ENCODE measurements at places on chromosomes 1 and 21.

GRCh38 chr21:31752352-31752751, 20.4 kb upstream of the SCAF4 start:
- no peak for DNase-seq

DNA sequence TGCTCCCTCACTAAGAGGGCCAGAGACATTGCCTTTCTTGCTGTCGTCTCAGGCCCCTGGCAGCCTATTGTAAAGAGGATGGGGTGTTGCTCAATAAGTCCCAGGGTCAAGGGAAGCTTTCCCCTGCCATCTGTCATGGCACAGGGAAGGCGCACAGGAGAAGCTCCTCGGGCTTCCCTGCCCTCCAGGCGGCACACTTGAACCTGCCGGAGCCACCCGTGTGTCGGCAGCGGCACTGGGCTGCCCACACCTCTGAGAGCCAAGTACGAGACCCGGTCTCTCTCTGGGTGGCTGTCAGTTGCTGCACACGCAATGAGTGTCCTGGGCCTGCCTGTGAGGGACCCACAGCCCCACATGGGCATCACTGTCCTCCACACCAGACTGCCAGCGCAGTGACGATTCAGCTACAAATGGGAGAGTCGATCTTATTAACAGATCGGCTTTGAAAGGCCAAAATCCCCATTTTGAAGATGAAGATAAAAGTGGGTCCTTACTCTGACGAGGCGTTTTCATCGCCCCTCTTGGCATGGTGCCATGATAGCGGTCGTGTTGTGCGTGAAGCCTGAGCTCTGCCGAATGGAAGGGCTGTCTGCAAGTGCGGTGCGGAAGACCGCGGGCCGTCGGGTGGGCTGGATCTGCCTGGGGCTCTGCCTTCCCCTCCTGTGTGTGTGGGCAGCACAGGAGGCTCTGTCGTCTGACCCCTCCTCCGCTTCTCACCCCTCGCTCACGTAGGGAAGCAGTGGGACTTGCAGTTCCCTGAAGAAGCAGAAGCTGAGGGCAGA, 29.2 kb upstream of the PDXK start:
- DNase-seq, result no peak

GRCh38 chr1:7485086-7485780, 285.9 kb upstream of the VAMP3 start:
- DNase-seq, result no peak

DNA sequence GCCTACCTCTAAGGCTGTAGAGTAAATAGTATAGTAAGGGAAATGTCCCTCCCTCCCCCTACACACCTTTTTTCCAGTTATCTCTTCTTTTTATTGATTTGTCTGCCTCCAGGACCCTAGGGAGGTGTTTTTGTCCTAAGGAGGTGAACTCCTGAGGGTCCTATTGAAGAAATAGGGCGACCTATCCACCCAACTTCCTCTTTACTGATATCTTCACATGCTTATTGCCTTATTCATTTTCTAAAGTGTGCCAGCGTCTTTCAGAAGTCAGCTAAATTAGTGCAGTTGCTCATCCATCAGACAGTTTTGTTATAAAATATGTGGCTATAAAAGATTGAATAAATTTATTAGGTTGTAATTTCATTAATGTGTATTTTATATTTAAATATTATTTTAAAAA, 5.9 kb downstream of the BACH1 start:
- no peak for DNase-seq

GRCh38 chr1:116076831-116077230, 34.4 kb upstream of the MAB21L3 start:
- DNase-seq, result no peak

DNA sequence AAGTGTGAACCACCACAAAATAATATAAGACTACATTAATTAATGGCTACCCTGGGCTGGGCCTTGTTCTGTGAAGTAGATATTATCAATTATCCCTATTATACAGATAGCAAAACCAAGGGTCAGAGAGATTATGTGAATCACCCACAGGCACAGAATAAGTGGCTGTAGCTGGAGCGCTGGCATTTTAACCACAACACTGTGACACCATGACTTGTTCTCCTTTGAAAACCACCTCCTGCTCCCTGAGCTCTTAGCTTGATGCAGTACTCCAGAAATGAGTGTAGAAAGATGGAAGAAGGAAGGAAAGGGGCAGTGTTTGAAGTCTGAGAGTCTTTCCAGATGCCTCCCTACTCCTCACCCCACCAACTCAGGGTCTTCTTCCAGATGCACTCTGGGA, 29.5 kb upstream of the JUN start:
- DNase-seq, result no peak

DNA sequence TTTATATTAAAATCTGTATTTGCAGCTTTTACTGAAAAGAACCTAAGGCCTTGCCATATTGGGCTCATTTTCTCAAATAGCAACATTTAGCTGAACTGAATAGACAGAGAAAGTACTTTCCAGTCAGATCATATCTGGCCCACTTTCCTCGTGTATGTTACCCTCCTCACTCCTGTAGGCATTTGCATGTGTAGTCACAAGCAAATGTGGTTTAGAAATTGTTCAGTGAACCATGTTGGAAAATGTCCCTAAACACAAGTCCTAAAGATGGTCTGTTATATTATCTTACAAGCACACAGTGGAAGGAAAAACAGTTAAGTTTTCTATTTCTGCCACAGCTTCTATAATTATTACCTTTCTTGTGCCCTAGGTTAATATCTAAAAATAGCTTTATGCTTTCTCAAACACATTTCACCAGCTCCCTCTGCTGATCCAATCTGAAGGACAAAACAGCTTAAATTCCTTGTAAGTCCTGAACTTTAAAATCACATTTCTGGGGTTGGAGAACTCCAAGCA, 606 bp upstream of the FMO4 start:
- DNase-seq, result no peak

DNA sequence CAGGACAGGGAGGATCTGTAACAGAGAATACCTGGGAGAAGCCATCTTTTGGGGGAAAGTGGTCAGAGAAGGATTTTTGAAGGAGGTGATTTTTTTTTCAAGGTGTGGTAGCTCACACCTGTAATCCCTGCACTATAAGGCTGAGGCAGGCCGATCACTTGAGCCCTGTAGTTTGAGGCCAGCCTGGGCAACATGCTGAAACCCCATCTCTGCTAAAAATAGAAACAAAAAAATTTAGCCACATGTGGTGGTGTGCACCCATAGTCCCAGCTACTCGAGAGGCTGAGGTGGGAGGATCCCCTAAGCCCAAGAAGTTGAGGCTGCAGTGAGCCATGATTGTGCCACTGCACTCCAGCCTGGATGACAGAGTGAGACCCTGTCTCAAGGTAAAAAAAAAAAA, 67.4 kb upstream of the ARTN start:
- DNase-seq, result no peak

DNA sequence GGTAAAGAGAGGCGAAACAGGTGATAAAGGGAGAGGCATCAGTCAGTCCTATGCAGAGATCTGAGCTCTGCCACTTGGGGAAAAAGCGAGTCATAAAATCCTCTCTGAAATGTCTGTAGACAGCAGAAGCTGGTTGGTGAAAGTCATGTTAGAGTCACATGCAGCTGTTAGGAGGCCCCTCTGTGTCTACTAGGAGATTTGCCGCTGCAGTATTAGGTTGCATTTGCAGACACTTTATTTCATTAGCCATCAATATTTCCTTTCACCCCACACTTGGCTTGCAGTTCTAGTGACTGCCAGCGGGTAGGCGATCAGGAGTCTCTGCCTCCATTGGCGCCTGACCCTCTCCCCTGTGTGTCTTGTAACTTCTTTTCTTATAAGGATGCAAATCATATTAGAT, 16.2 kb downstream of the ATP1A4 start:
- DNase-seq, result no peak

DNA sequence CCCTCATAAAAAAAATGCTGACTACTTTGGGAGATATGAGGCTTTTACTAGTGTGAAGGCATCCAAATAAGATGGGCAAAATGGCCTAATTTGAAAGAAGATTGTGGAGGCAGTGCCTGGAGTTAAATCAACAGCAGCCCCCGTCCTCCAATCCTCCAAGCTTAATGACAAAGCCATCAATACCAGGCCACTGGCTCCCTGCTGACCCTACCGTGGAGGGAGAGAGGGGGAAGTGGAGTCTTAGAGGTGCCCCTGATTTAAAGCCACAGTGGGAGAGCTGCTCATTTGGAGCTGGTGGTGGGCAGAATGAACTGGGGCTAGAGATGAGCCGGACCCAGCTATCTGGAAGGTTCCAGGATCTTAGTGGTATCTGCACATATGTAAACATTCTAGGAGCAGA, 24.3 kb upstream of the KNCN start:
- DNase-seq, result no peak

GRCh38 chr1:24914226-24915069, 15.6 kb downstream of the RUNX3 start:
- DNase-seq, result no peak

GRCh38 chr1:182765391-182765790, 24.2 kb upstream of the NPL start:
- DNase-seq, result no peak
